ENCODE measurements at places on chromosomes 16 and 17.

DNA sequence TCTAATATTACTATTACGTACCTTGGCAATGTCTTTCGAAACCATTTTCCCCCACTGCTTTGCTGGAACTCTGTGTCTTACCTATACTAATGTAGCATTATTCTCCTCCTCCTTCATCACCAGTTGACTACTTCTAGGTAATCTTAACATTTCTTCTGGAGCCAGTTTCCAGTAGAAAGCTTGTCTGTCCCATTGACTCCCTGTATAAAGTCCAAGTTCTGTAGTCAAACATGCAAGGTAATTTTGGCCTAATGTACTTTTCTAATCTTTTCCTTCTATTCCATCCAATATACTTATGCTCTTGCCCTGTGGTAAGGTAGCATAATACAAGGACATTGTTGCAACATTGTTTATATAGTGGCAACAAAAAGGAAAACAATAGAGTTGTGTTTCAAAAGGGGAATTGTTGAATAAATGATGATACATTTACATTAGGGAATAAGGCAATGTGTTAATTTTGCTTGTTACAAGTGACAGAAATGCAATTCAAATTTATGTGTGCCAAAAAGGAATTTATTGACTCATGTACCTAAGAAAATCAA lies 27.9 kb downstream of the OMG start:
- no peak for DNase-seq

DNA sequence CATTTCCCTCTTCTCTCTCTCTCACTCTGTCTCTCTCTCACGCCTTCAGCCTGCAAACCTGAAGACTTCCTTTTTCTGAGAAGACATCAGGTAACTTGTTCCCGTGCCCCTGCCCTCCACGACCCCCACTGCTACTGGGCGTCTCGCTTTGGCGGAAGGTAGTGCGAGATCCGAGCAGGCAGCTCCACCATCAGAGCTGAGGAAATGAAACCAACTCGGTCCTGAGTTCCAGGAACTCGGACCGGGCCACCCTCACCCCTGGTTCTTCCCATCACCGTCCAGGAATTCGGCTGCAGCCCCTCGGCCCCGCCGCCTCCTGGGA lies 585 bp downstream of the MLKL start:
- no peak for DNase-seq

- no peak for DNase-seq
These were observed 13.5 kb downstream of the KCTD2 start for GRCh38 chr17:75060434-75061054.

DNA sequence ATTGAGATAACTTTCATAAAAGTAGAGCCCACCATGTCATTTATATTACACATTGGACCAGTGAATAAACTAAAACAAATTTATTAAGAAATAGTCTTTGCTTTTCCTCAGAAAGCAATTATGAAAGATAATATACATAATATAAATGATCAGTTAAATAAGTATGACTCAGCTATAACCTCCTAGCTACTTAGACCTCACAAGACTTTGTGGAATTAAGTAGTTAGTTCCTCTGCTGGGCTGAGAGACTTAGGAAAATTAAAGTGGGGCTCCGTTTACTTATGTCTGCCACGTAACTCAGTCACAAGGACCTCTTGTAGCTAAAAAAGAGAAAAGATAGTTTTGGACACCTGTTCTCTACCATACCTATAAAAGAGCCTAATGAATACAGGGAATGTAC lies 76.9 kb downstream of the MRTFB start:
- no peak for DNase-seq

- DNase-seq = no peak
These were observed 63.2 kb upstream of the SLC12A3 start for GRCh38 chr16:56801762-56802161.
